Activated CD4-positive, alpha-beta memory T cell treated with anti-CD3 and anti-CD28 coated beads for 36 hours (primary cell): ENCODE measurements at places on chromosomes 16 and 17. TPM values are rescaled to one million over a fixed set of nuclear protein-coding genes. Genes with fewer than 3 reads are reported as not detected.

DNAAF1 gene
- total RNA-seq: not detected

OTOP3 gene
- not detected for total RNA-seq

GRCh38 chr17:59874376-59874775, 18.4 kb downstream of the TUBD1 start:
- peaks cover 18% of the 10 kb centered on the region for H3K36me3 ChIP-seq
- no peak for DNase-seq
- H3K27ac ChIP-seq: no peak overlapping the region
- no peaks in the 10 kb centered on the region for H3K27me3 ChIP-seq
- H3K4me3 ChIP-seq: no peak overlapping the region

DNA sequence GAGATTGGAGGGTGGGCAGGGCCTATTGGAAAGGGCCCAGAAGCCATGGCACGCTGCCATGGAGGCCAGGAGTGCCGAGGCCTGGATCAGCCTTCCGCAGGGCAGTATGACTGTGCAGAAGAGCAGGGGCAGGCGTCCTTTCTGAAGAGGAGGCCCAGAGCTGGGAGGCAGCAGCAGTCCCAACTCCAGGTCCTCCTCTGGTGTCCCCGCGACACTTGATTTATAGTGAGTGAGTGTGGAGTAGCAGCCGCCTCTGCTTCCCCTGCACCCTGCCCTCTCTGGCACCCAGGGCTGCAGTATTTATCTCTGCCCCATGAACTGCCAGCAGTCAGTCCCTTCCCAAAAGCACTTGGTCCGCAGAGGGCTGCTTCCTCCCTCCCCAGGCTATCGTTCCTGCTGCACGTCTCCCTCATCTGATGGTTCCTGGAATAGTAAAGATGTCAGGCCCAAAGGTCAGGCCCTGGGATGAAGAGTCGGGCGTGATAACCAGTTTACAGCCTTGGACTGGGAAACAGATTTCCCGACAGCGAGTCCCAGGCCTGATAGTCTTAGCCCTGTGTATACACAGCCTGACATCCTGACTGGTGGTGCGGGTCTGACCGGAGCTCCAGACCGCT, 32.9 kb downstream of the PGS1 start:
- no peak overlapping the region for H3K4me3 ChIP-seq
- DNase-seq: no peak
- peaks cover 90% of the 10 kb centered on the region for H3K4me1 ChIP-seq
- H3K27me3 ChIP-seq: no peaks in the 10 kb centered on the region
- H3K36me3 ChIP-seq: peaks cover 54% of the 10 kb centered on the region

- no peaks in the 10 kb centered on the region for H3K4me1 ChIP-seq
- no peak for DNase-seq
- no peak overlapping the region for H3K4me3 ChIP-seq
- H3K27me3 ChIP-seq: peaks cover 13% of the 10 kb centered on the region
- H3K36me3 ChIP-seq: no peaks in the 10 kb centered on the region
Observed at GRCh38 chr17:36034127-36034526, 16.4 kb upstream of the CCL23 start.

SHISA6 gene
- total RNA-seq: not detected

GRCh38 chr17:83199500-83200201, 120.2 kb downstream of the METRNL start:
- H3K27ac ChIP-seq: peak overlapping the region; percentile 98
- peak; percentile 88 for DNase-seq

DNA sequence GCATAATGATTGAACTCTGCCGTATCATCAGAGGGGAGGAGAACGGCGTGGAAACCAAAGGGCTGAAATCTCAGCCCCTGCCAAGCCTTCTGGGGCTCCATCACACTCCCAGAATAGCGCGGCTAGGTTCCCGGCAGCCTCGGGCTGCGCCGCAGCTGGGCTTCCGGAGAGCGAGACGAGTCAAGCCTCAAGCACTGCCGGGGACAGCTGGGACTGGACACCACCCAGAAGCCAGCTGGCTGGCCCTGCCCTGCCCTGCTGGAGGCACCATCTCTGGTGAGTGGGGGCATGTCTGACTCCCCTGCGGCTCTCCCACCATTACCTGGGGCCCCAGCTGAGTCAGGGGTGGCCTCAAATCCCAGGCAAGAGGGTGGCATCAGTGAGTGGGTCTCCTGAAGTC, 7.2 kb upstream of the GPRC5C start:
- DNase-seq: no peak
- no peaks in the 10 kb centered on the region for H3K36me3 ChIP-seq
- peaks cover 5% of the 10 kb centered on the region for H3K27me3 ChIP-seq
- no peaks in the 10 kb centered on the region for H3K4me1 ChIP-seq
- no peak overlapping the region for H3K27ac ChIP-seq
- H3K4me3 ChIP-seq: no peak overlapping the region

DNA sequence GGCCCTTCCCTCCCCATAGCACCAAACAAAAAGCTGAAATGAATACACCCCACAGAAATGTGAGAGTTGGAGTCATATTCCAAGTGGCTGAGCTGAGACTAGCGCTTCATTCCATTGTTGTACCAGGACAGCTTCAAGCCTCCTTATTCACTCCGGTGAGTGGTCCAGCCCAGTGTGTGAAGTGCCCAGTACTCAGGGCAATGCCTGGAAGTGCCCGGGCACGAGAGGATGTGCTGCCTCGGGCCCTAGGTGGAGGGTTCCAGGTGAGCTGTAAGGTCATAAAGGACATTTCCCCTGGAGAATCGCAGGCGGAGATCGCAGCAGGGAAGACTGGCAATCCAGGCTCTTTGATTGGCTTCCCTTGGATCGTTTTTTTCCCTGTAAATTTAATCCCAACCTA, 5.4 kb upstream of the CYLD start:
- peaks cover 52% of the 10 kb centered on the region for H3K4me1 ChIP-seq
- no peak overlapping the region for H3K4me3 ChIP-seq
- H3K36me3 ChIP-seq: peaks cover 13% of the 10 kb centered on the region

DNA sequence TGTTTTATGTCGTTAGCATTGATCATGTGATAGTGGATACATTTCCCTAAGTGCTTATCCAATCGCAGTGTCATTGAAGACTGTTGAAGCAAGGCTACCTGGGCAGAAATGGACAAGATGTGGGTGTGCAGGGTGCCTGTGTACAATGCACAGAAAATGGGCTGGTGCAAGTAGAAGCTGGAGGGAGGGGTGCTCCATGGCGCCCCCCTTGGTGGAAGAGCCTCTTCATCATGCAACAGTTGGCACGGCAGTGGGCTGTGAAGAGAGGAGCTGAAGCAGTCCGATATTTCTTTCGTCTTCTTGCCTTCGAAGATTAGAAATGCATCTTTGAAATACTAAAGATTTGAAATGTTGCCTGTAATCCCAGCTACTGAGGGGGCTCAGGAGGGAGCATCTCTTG, 100.5 kb downstream of the PLCG2 start:
- H3K4me1 ChIP-seq: no peaks in the 10 kb centered on the region
- H3K4me3 ChIP-seq: no peak overlapping the region
- H3K36me3 ChIP-seq: no peaks in the 10 kb centered on the region
- H3K27ac ChIP-seq: no peak overlapping the region

DNA sequence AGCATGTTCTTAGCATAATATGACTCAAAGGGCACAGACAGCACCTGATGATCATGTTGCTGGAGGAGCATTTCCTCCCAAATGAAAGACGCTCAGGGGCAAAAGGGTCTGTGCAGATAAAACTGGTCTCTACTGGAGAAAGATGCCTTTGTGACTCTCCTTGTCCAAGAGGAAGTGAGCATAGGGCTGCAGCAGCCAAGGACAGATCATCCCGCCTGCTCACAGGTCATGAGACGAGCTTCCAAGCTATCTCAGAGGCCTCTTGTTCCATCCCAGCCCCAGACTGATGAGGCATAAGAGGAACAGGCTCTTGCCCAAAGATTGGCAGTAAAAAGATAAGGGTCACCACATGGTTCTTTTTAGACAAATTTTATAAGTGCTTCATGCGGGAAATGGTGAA, 141.8 kb downstream of the KATNIP start:
- DNase-seq: no peak
- no peaks in the 10 kb centered on the region for H3K27me3 ChIP-seq
- H3K4me3 ChIP-seq: no peak overlapping the region
- H3K36me3 ChIP-seq: peaks cover 2% of the 10 kb centered on the region

DHRS7C gene
- total RNA-seq: not detected

PRR35 gene
- total RNA-seq: not detected
